Forelimb muscle (tissue), 1 donor: ENCODE measurements at places on chromosomes 7 and 10.
A peak's percentile ranks its signal among the peaks of the same experiment; 100 is the strongest.

DNA sequence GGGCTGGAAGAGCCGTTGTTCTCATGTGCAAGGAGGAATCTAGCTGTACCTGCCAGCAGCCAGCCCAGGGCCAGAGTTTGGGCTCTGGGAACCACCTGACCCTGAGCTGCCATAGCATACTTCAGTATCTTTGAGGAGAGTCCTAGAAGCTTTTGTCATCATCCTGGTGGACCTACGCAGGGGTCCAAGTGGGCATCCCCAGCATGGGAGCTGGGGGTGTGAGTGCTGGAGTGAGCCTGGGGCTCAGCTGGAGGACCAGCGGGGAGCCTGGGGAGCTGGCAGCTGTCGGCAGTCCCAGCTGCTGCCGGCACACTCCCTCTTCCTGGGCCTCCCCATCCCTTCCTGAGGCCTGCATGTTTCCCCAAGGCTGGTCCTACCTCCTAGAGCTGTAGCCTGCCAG lies 32.5 kb downstream of the C10orf105 start:
- DNase-seq: no peak

GRCh38 chr10:24201503-24202180 lies 7.3 kb upstream of the KIAA1217 start:
- no peak for DNase-seq

DNA sequence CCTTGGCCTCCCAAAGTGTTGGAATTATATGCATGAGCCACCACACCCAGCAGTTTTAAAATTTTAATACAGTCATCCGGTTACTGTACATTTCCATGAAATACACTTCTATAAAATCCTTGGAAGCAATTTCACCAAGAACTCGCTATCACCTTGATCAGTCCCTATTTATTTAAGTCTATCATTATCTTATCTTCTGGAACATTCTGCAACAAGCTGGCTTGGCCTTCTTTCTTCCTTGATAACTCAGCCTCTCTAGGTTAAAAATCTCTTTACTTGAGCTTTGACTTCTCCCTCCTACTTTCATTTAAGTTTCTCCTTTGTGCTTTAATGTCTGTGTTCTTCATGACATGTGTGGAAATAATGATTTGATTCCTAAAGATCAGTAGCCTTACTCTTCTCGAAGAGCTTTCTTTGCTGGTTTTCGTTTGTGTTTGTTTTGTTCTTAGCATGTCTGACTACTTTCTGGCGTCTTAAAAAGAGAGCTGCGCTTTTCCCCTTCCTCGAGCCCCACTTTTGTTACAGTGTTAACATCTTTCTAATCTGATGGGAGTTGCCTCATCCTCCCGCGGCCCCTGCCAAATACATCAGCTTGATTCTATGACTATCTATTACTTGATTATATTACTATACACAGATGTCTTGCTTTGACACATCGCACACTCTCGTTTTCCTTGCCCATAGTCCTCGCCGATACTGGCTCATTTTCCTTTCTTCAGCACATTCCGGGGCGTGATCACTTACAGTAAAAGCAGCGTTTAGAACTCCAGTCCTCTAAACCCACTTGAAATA lies 11.1 kb upstream of the CALML5 start:
- DNase-seq: peak; percentile 19

- no peak for DNase-seq
These were observed 54.5 kb downstream of the CUL2 start for GRCh38 chr10:35035606-35036005.

DNA sequence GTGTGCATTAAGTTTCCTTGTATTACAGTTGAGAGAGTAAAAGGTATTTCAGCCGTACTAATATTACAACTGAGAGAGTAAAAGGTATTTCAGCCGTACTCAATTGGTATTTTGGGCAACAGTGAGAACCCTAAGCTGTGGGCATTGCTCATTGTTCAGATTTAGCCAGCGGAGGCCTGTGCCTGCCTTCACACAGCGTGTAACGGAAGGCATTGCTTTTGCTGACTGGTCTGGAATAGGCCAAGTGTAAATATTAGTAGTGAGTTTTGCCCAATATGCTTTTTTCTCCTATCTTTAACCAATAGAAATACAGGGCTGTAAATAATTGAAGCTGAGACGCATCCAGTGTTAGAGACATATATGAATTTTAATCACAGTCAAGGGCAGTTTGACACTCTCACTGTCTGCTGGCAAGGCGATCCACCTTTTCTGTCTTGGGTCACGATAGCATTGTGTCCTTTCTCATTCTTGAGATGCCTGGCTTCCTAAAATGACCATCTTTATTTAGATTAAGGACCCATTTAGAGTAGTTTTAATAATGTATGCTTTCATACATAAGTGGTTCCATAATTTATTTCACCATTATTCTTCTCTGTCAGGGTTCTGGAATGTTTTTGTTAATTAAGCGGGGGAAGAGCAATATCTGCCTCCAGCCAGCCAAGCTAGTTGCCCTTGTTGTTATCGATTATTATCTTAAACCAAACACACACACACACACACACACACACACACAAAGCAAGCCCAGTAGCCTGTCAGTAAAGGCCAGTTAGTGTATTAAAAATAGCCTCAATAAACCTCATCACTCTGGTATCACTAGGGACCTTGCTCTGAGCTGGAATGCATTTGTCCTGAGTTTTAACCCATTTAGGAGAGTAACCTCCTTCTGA lies 130.7 kb downstream of the CELF2 start:
- no peak for DNase-seq

- no peak for DNase-seq
These were observed 25.7 kb upstream of the SEC61A2 start for GRCh38 chr10:12103802-12104201.

DNA sequence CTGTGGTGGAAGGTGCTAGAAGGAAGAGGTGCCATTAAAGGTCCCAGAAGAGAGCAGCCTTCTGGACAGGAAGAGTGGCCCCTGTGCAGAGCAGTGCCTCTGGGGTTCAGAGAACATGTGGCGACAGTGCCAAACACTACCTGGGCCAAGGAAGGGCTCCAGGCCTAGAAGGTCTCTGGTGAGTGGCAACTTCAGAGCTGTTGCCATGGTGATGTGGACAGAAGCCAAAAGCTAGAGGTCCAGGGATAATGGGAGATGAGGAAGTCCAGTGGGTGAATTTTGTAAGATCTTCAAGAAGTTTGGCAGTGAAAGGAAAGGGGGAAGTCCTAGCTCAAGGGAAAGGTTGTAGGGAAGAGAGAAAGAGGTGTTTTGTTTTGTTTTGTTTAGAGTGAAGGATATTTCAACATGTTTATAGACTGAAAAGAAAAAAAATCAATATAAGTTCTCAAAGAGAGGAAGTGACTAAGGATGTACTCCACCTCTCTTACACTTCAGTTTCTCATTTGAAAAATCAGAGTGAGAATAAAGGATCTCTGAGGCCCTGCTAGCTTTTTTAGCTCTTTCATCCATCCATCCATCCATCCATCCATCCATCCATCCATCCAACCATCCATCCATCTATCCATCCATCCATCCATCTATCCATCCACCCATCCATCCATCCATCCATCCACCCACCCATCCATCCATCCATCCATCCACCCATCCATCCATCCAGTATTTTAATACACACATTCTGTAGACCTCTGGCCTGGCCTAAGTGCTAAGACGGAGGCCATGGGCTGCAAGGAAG lies 77.1 kb upstream of the DUSP5 start:
- DNase-seq: no peak

DNA sequence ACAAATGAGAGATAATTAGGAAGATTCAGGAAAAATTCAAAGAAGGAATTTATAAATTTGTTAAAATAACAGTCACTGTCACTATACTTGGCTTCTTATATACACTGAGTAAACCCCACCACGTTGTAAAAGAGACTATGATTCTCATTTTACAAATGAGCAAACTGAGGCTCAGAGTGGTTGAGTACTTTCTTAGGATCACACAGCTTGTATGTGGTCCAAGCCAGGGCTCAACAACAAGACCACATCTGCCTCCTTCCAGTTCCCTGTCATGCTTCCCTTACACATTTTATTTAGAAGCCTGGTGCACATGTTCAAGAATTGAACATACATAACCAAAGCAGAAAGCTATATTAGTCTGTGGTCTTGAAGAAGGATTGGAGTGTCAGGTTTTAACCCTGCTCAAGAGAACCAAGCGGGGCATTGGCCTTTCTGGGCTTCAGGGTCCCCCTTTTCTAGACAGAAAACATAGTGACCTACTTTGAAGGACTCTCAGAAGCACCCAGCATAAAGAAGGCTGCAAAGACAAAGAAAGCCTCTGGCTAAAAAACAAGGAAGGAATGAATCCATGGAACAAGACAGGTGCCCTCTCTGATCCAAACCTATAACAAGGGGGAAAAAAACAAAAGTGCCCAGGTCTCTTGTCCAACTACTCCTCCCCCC lies 846 bp downstream of the MRLN start:
- no peak for DNase-seq

DNA sequence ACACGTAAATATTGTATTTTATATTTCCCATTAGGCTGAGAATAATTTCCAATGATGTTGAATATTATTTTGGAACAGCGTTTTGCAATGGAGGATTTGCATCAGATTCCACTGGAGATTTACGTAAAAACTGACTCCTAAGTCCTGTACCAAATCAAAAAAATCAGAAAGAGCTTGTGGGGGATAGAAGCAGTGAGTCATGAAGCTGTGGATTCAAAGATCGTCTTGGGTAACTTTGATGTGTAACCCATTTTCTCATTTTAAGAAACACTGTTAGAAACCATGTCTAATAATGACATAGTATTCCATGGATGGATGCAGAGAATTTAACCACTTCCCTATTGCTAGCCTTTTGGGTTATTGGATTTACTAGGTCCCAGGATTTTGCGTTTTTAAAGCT lies 158.6 kb downstream of the INHBA start:
- DNase-seq: no peak

- DNase-seq: no peak
These were observed 61.0 kb downstream of the STEAP1B start for GRCh38 chr7:22438994-22439393.

- DNase-seq: no peak
These were observed 39.5 kb downstream of the IL2RA start for GRCh38 chr10:6022660-6023059.

DNA sequence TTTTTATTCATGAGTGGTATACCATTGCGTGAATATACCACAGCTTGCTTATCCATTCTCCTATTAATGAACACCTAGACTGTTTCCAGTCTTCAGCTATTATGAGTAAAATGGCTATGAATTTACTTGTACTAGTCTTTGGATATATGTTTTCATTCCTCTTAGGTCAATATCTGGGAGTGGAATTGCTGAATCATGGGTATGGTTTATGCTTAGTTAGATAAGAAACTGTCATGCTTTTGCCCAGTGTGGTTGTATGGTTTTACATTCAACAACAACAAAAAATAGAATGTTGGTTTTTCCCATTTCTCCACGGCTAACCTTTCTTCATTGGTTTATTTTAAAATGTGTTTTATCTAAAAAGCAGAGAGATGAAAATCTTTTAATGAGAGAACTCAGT lies 308.3 kb downstream of the PHF14 start:
- no peak for DNase-seq
